ENCODE measurements at places on chromosomes 2 and 18.

DNA sequence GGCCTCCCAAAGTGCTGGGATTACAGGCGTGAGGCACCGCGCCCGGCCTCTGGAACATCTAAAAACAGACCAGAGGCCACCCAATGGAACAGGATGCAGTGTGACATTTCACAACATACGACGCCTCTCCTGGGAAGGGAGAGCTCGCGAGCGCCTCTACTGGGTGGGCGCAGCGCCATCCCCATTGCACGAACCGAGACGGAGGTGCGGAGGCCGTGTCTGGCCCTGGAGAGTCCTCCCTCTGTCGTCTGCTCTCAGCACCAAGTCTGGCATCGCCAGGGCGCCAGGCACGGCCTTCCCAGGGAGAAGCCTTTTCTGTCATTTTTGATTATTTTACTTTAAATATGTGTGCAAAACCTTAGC, 9.4 kb upstream of the GBX2 start:
- no peak for DNase-seq

DNA sequence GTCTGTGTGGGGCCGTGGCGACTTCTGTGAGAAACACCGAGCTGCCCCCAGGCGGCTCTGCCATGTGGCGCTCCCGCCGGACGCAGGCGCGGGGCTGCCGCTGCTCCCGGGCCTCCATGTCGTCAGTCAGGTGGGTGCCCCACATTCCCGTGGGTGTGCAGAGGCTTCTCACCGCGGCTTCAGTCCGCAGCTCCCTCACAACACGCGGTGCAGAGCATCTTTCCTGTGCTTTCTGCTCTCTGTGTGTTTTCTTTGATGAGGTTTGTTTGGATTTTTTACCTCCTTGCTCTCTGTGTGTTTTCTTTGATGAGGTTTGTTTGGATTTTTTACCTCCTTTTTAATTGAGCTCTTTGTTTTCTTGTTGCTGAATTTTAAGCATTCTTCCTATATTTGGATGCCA, 13.0 kb downstream of the AQP12A start:
- DNase-seq = no peak

DNA sequence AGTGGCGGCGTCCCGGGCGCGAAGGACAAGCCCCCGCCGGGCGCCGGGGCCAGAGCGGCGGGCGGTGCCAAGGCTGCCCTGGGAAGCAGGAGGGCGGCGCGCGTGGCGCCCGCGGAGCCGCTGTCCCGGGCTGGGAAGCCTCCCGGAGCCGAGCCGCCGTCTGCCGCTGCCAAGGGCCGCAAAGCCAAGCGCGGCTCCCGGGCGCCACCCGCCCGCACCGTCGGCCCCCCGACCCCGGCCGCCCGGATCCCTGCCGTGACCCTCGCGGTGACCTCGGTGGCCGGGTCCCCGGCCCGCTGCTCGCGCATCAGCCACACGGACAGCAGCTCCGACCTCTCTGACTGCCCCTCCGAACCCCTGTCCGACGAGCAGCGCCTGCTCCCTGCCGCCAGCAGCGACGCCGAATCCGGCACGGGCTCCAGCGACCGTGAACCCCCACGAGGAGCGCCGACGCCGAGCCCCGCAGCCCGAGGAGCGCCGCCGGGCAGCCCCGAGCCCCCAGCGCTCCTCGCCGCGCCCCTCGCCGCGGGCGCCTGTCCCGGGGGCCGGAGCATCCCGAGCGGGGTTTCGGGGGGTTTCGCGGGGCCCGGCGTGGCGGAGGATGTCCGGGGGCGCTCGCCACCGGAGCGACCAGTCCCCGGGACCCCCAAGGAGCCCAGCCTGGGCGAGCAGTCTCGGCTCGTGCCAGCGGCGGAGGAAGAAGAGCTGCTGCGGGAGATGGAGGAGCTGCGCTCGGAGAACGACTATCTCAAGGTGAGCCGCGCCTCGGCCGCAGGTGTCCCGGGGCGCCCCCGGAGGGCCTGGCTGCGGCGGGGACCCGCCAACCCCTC, 820 bp downstream of the MTCL1 start:
- peak; percentile 26 for DNase-seq

GRCh38 chr2:233449081-233449901, 95.0 kb downstream of the DGKD start:
- no peak for DNase-seq

DNA sequence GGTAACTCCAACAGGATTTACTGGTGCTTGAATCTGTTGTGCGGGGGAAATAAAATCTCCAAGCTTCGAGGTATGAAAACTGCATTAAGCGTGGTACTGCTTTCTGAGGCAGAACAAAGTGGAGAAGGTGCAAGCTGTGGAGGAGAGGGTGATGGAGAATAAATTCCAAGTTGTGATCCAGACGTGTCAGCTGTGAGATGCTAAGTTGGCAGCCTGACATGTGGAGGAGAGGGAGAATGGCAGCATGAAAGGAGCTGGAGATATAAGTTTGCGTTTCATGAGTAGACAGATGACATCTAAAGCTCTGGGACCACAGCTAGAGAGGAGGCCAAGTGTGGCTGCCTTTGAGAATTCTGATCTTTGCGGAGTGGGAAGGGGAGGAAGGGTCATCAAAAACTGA, 411.8 kb downstream of the FBXO15 start:
- DNase-seq = no peak

DNA sequence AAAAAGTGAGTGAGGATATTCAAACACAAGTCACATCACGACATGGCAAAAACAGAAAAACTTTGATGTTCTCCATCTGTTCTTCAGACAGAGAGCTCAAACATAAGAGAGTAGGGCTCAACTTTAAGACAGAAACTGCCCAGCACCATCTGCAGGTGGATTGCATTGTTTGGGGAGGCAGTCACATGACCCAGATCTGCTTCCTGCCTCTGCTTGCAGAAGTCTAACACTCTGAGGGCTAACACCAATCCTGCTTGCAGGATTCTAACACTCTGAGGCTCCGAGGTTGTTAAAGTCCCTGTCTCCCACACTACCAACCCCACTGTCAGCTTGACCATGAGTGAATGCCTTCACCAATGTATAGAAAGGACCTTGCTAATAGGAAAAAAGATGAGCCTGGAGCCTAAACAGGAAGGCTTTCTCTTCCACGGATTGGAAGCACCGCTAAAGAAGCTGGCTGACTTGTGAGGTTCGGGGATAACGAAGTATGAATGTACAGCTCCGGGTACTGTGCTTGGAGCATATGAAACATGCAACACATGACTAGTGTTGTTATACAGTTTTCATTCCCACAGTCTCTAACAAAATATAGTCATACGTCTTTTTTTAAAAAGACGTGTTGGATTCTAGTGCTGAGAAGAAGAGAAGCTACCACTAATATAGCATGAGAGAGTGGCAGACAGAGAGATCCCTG, 176.6 kb upstream of the CREB1 start:
- no peak for DNase-seq

DNA sequence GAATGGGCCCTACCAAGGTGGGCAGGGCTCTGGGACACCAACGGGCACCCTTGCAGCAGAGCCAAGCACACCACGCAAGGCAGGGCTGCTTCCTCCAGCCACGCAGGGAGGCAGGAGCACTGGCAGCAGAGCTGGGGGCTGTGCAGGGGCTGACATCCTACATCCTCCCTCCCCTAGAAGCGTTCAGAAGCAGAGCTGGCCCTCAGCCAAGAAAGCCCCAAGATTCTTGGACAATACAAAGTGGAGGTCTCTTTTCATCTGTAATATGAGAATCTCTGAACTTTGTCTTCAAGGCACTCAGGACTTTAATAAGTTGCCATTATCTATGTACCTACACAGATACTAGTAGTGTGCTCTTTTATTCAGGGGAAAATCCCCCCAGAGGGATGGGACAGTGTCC, 128.1 kb upstream of the AGAP1 start:
- no peak for DNase-seq

DNA sequence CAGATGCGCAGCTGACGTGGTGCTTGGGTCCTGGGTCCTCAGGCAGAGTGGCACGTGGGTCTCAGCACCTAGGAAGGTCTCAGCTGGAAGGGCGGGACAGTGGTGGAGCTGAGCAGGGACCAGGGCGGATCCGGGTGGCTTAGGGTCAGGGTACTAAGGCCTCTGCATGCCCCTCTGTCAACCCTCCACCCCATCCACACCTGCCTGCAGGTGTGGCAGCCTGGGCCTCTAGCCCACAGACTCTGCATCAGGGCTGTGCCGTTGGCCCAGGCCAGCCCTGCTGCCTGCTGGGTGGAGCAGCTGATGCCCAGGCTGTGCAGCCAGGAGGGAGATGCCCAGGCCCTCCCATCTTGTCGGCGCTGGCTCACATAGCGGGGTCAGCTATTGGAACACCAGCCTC, 24.6 kb upstream of the OTOS start:
- no peak for DNase-seq

- DNase-seq = no peak
Measured at GRCh38 chr2:205235434-205235833, 446.9 kb upstream of the NRP2 start.

DNA sequence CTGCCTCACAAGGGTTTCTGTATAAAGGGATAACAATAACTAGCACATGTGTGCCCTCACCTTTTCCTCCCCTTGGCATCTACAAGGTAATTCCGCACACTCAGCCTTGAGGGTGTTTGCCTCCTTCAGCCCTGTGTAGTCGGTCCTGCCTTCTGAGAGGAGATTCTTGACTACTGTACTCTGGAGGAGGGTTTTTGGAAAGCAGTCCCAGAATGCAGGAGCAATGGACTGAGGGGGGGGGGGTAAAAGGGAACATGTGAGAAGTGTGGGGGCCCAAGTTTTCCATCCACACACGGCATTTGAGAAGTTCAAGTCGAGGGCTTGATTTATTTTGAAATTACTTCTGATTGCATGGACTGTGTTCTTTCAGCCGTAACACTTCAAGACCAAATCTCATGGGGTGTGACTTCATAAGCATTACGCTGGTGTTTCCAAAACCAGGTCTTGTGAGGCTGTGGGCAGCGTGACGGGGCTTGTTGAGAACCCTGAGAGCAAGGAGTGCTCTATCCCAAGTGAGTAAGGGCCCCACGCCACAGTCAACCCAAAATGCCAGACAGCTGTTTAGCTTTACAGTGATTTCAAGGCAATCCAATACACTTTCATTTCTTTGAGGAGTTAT, 198.7 kb upstream of the MEIS1 start:
- DNase-seq = no peak

DNA sequence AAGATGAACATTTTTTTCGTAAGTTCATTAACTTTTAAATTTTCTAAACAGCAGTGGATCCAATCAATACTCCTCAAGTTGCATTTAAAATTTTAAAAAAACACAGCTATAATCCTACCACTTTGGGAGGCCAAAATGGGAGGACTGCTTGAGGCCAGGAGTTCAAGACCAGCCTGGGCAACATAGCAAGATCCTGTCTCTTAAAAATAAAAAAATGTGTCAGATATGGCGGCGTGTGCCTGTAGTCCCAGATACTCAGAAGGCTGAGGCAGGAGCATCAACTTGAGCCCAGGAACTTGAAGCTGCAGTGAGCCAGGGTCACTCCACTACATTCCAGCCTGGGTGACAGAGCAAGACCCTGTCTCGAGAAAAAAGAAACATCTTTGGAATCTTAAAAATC, 59.8 kb upstream of the RNU4ATAC start:
- no peak for DNase-seq

- DNase-seq = no peak
Measured at GRCh38 chr2:2899826-2900225, 477.8 kb downstream of the EIPR1 start.

- DNase-seq = no peak
Measured at GRCh38 chr2:207133458-207133819, 32.3 kb downstream of the KLF7 start.

DNA sequence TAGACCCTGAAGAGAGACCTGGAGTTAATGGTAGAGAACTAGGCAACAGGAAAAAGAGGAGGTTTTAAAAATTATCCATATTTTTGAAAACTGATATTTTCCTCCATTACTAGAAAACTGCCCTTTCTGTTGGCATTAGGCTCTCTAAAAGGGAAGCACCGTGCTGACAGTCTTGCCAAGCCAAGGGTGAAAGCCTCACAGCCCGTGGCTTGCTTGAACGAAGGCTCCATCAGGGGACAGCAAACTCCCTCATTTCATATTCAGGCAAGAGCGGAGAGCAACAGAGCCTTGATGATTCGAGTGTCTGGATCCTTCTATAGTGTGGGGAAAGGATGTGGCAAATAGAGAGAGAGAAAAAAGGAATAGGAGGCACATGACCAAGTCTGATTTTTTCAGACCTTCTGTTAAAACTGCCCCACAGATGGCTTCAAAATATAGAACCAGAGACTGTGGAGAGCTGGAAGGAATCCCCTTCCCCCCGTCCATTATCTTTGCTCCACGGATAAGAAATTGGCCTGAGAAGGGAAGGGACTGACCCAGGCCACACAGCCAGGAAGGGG, 67.0 kb downstream of the CACNB4 start:
- no peak for DNase-seq

DNA sequence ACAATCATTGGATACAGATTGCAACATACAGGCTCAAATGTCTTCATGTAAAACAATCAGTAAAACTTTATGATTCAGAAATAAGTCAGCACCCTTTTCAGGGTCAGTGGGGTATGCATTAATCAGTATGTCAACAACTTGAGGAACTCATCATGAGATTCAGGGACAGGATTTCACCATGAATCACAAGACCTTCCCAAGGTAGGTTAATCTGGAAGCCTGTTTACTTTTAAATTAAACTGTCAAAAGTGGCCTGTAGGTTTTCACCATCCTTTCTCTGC, 104.8 kb downstream of the SP100 start:
- DNase-seq = no peak

DNA sequence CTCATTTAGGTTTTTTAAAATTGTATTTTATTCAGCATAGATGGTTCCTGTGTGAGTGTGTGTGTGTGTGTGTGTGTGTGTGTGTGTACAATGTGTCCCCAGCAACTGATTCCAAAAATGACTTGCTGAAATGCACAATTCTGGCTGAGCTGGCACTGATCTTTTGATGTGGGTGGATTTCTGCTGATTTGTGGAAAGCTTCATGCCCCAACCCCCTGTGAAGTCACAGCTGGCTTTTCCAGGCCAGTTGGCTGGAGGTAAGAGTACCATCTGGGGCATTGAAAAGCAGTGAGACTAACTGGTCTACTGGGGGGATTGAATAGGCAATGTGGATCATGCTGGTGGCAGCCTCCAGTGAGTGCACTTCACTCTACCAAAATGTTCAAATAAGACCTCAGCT, 187.2 kb downstream of the LRRTM1 start:
- no peak for DNase-seq
